ENCODE measurements at places on chromosomes 3 and 15.

GRCh38 chr3:86987421-86987715 lies 3.6 kb downstream of the VGLL3 start:
- DNase-seq = no peak

GRCh38 chr3:52515192-52515591 lies 18.5 kb downstream of the NT5DC2 start:
- no peak for DNase-seq

- DNase-seq = no peak
Observed at GRCh38 chr15:98684995-98685525, 36.7 kb downstream of the IGF1R start.

- DNase-seq = no peak
Observed at GRCh38 chr3:72829701-72830100, 18.5 kb downstream of the SHQ1 start.

DNA sequence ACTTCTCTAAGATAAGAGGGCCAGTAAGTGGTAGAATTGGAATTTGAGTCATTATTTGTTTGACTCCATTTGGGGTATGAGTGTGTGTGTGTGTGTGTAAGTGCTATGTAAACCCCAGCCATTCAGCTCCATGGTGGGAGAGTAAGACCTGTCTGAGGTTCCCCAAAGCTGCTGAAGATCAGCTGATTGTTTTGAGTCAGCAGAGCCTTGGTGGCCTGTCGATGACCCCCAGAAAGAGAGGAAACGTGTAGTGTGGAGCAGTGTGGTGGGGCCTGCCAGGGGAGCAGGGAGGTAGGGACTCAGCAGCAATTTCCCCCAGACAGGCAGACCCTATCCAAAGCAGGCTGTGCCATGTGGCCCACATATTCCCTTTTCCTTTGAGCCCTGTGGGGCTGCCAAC lies 5.3 kb downstream of the DVL3 start:
- DNase-seq = no peak

Data from thoracic aorta (tissue), 2 donors.